Activated CD4-positive, alpha-beta memory T cell treated with anti-CD3 and anti-CD28 coated beads for 36 hours (primary cell): ENCODE measurements at places on chromosomes 6 and 20.
A peak's percentile ranks its signal among the peaks of the same experiment; 100 is the strongest.

DNA sequence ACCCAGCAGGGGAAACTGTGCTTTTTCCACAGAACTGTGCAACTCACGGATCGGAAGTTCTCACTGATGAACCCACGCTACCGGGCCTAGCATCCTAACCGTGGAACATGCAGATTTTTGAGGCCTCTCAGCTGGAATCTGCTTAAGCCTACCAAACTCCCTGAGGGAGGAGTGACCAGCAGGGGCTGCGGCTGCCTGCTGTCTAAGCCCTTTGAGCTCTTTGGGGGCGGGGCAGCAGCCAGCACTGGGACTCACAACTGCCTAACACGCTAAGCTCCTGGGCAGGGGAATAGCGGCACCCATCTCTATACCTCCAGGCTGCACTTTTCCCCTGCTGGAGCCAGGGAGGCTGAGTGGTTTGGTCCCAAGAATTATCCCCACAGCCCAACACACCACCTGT, 20.4 kb upstream of the METTL24 start:
- H3K27me3 ChIP-seq, result peaks cover 7% of the 10 kb centered on the region
- no peak for DNase-seq
- H3K36me3 ChIP-seq, result no peaks in the 10 kb centered on the region
- H3K4me3 ChIP-seq, result no peak overlapping the region
- no peaks in the 10 kb centered on the region for H3K4me1 ChIP-seq

GRCh38 chr6:11121851-11122250, 10.3 kb upstream of the ERVFRD-1 start:
- H3K36me3 ChIP-seq, result peaks cover 8% of the 10 kb centered on the region
- peaks cover 13% of the 10 kb centered on the region for H3K4me1 ChIP-seq

- no peak overlapping the region for H3K27ac ChIP-seq
- peaks cover 13% of the 10 kb centered on the region for H3K27me3 ChIP-seq
- H3K4me1 ChIP-seq, result peaks cover 6% of the 10 kb centered on the region
- no peaks in the 10 kb centered on the region for H3K36me3 ChIP-seq
These were observed 193.4 kb upstream of the PRDM1 start for GRCh38 chr6:105892577-105893262.

- no peak overlapping the region for H3K27ac ChIP-seq
- no peak for DNase-seq
These were observed 102.7 kb downstream of the RNASET2 start for GRCh38 chr6:166853371-166854325.

- no peak overlapping the region for H3K4me3 ChIP-seq
- no peak for DNase-seq
- H3K4me1 ChIP-seq, result no peaks in the 10 kb centered on the region
These were observed 43.0 kb downstream of the KIF16B start for GRCh38 chr20:16530201-16530681.

GRCh38 chr20:13784271-13784892, 337 bp downstream of the ESF1 start:
- DNase-seq, result no peak
- peak overlapping the region; percentile 93 for H3K27ac ChIP-seq
- no peaks in the 10 kb centered on the region for H3K27me3 ChIP-seq
- peak overlapping the region; percentile 91 for H3K4me3 ChIP-seq
- H3K4me1 ChIP-seq, result peaks cover 54% of the 10 kb centered on the region
- H3K36me3 ChIP-seq, result peaks cover 39% of the 10 kb centered on the region

DNA sequence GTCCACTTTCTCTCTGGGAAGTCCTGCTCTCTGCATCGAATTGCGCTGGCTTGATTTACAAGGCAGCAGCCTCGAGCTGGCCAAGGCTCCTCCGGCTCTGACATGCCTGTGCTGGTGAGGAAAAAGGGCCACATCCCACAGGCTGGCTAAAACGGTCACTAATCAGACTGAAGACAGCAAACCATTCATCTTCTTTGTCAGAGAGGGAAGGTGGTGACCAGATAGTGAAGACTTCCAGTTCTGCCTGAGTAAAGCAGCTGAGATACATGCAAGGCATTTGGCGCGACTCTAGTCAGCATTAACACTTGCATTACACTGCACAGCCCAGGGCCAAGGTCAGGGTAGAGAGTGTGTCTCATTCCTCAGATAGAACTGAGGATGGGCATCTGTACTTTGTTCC, 203.2 kb upstream of the MAP3K7 start:
- no peaks in the 10 kb centered on the region for H3K4me1 ChIP-seq
- H3K27me3 ChIP-seq, result no peaks in the 10 kb centered on the region
- no peak overlapping the region for H3K27ac ChIP-seq
- no peak overlapping the region for H3K4me3 ChIP-seq
- H3K36me3 ChIP-seq, result no peaks in the 10 kb centered on the region
- no peak for DNase-seq

GRCh38 chr6:28775405-28776129, 148.2 kb downstream of the TRIM27 start:
- H3K4me3 ChIP-seq, result no peak overlapping the region
- DNase-seq, result no peak
- H3K36me3 ChIP-seq, result peaks cover 27% of the 10 kb centered on the region
- peaks cover 6% of the 10 kb centered on the region for H3K4me1 ChIP-seq

DNA sequence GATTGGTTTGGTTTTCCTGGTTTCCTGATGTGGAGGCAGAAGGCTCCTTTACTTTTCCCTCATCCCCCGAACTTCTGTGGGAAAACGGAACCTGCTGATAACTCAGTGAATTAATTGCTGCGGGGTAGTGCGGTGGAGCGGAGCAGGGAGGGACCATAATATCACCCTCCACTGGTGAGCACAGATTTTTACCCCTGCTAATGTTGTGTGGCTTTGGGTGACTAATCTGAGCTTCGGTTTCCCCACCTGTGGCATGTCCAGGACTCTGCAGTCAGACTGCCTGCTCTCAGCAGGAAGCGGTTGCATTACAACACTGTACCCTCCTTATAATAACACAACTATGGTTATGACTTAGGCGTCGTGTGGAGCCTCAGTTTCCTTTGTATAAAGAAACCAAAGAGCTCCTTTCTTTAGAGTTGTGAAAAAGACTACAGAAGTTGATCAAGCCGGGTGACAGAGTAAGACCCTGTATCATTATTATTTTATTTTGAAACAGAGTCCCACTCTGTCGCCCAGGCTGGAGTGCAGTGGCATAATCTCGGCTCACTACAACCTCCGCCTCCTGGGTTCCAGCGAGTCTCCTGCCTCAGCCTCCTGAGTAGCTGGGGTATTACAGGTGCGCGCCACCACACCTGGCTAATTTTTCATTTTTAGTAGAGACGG, 2.2 kb upstream of the ID1 start:
- peak; percentile 85 for DNase-seq
- H3K27me3 ChIP-seq, result peaks cover 37% of the 10 kb centered on the region
- peaks cover 33% of the 10 kb centered on the region for H3K4me1 ChIP-seq
- no peaks in the 10 kb centered on the region for H3K36me3 ChIP-seq

DNA sequence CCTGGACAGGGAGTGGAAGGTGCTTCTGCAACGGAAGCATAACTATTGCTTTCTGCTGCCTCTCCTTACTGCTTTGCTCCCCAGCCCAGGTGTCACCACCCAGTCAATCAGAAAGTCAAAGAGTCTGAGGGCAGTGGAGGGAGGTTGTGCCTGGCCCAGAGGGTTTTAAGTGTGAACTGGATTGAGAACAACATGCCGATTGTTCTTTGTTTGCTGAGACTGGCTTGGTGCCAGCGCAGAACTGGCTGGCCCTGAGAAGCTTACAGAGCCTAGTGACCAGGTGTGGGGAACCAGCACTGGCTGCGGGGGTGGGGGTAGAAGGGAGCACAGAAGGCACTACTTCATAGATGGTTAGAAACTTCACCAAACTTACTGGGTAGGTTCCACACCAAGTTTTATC, 31.1 kb upstream of the ENPP4 start:
- H3K27me3 ChIP-seq, result no peaks in the 10 kb centered on the region
- no peak for DNase-seq
- H3K27ac ChIP-seq, result no peak overlapping the region
- peaks cover 10% of the 10 kb centered on the region for H3K36me3 ChIP-seq

- peaks cover 78% of the 10 kb centered on the region for H3K36me3 ChIP-seq
- no peak for DNase-seq
- H3K27me3 ChIP-seq, result no peaks in the 10 kb centered on the region
- H3K27ac ChIP-seq, result no peak overlapping the region
These were observed 144.8 kb downstream of the DTNBP1 start for GRCh38 chr6:15518057-15518456.

DNA sequence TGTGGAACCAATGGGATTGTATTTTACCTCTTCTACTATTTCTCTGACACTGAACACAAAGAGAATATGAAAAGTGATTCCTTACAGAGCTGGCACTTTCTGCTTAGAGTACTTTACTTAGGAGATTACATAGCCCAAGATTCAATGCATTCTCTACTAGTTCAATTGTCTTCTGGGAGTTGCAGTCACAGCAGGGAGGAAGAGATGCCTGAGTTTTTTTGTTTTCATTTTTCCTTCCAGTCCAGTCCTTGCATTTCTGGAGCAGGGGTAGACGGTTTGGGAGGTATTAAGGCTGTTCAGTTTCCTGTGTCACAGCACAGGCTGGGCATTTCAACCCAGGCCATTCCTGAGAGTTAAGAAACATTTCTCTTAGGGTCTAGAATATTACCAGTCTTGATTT, 42.0 kb upstream of the SLC2A12 start:
- H3K36me3 ChIP-seq, result no peaks in the 10 kb centered on the region
- H3K27me3 ChIP-seq, result peaks cover 11% of the 10 kb centered on the region
- H3K27ac ChIP-seq, result no peak overlapping the region
- no peaks in the 10 kb centered on the region for H3K4me1 ChIP-seq
- DNase-seq, result no peak

- H3K4me3 ChIP-seq, result no peak overlapping the region
- H3K4me1 ChIP-seq, result no peaks in the 10 kb centered on the region
- no peak overlapping the region for H3K27ac ChIP-seq
- no peaks in the 10 kb centered on the region for H3K36me3 ChIP-seq
- H3K27me3 ChIP-seq, result peaks cover 8% of the 10 kb centered on the region
- DNase-seq, result no peak
These were observed 11.7 kb downstream of the PTPRK start for GRCh38 chr6:128508588-128509296.

- H3K4me1 ChIP-seq, result no peaks in the 10 kb centered on the region
- no peak for DNase-seq
- peaks cover 6% of the 10 kb centered on the region for H3K27me3 ChIP-seq
- H3K4me3 ChIP-seq, result no peak overlapping the region
These were observed 13.8 kb upstream of the SMOC2 start for GRCh38 chr6:168427184-168427583.

GRCh38 chr20:56928007-56928406, 298.9 kb downstream of the TFAP2C start:
- peaks cover 52% of the 10 kb centered on the region for H3K27me3 ChIP-seq
- DNase-seq, result no peak
- H3K4me3 ChIP-seq, result no peak overlapping the region
- H3K4me1 ChIP-seq, result no peaks in the 10 kb centered on the region
- no peaks in the 10 kb centered on the region for H3K36me3 ChIP-seq

- peak overlapping the region; percentile 57 for H3K4me3 ChIP-seq
- no peaks in the 10 kb centered on the region for H3K36me3 ChIP-seq
- no peaks in the 10 kb centered on the region for H3K27me3 ChIP-seq
- peaks cover 10% of the 10 kb centered on the region for H3K4me1 ChIP-seq
- peak overlapping the region; percentile 10 for H3K27ac ChIP-seq
These were observed 130.2 kb upstream of the AKIRIN2 start for GRCh38 chr6:87832025-87832825.

DNA sequence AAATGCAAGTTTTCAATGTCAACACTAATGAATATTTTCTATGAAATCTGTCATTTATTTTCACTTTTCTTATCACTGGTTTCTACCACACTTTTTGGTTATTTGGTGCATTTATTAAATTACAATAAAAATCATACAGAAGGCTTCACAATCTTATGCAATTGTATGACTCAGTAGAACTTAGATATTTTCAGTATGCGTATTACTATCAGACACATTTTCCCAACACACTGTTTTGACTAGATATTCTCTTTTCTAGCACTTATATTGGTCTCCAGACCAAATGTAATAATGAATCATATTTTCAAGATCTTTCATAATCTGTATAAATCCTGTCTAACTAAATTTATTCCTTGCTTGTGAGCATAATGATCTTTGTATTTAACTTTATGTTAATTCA, 74.1 kb downstream of the FAM83B start:
- DNase-seq, result no peak
- no peaks in the 10 kb centered on the region for H3K4me1 ChIP-seq
- no peaks in the 10 kb centered on the region for H3K27me3 ChIP-seq
- H3K4me3 ChIP-seq, result no peak overlapping the region

DNA sequence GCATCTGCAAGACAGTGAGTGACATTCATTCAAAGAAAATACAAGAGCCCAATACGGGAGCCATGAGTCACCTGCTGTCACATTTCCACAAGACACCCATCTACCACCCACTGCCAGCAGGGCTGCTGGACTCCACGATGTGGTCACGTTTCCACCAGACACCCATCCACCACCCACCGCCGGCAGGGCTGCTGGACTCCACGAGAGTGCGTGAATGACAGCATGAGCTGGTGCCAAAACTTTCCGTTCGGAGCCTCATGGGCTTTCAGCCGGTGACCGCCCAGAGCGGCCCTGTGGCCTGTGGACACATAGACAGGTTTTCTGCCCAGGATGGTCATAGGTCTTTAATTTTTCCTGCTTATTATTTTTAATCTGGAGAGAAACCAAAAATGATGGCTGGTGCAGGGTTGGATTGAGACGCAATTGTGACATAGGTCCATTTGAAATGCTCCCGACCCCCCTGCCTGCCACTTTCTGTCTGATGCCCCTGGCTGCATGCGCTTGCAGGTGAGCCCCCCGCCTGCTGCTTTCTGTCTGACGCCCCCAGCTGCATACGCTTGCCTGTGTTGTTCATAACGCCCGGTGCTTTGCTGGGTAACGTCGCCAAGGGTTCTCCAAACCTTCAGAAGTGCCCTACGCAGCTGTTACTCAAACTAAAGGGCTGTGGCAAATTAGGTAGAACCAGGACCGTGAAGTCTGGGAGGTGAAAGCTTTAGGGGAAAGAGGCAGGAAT, 59.1 kb upstream of the SMOC2 start:
- DNase-seq, result no peak
- no peaks in the 10 kb centered on the region for H3K36me3 ChIP-seq
- H3K27me3 ChIP-seq, result no peaks in the 10 kb centered on the region

- H3K36me3 ChIP-seq, result no peaks in the 10 kb centered on the region
- peak; percentile 24 for DNase-seq
- no peak overlapping the region for H3K27ac ChIP-seq
- no peaks in the 10 kb centered on the region for H3K27me3 ChIP-seq
These were observed 192.5 kb downstream of the PTPRK start for GRCh38 chr6:128327890-128328289.

- DNase-seq, result no peak
- H3K27me3 ChIP-seq, result no peaks in the 10 kb centered on the region
- H3K4me1 ChIP-seq, result no peaks in the 10 kb centered on the region
- no peak overlapping the region for H3K27ac ChIP-seq
These were observed 169.1 kb upstream of the PTCHD4 start for GRCh38 chr6:48280035-48280620.

DNA sequence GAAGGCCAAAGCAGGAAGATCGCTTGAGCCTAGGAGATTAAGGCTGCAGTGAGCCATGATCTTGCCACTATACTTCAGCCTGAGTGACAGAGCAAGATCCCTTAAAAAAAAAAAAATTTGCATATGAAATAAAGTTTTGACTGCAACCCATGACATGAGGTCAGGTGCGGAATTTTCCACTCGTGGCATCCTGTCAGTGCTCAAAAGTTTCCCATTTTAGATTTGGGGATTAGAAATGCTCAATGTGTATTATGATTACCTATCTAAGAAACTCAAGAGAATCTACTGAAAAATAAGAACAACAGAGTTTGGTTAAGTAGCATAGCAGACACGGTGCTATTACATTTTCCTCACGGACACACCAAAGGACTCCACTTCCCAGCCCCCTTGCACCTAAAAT, 11.7 kb downstream of the SLC23A2 start:
- no peaks in the 10 kb centered on the region for H3K27me3 ChIP-seq
- no peak overlapping the region for H3K4me3 ChIP-seq
- peaks cover 34% of the 10 kb centered on the region for H3K4me1 ChIP-seq
- H3K27ac ChIP-seq, result peak overlapping the region; percentile 20

GRCh38 chr6:74713941-74714340, 491.9 kb downstream of the COL12A1 start:
- H3K4me1 ChIP-seq, result no peaks in the 10 kb centered on the region
- H3K27ac ChIP-seq, result no peak overlapping the region
- no peak for DNase-seq
- no peaks in the 10 kb centered on the region for H3K36me3 ChIP-seq
- H3K27me3 ChIP-seq, result no peaks in the 10 kb centered on the region
- no peak overlapping the region for H3K4me3 ChIP-seq
